Stimulated activated CD8-positive, alpha-beta memory T cell treated with anti-CD3 and anti-CD28 coated beads, Interleukin-7, amount 100 ng/mL, for 1 hour (primary cell): ENCODE measurements at places on chromosomes 7 and 10.

DNA sequence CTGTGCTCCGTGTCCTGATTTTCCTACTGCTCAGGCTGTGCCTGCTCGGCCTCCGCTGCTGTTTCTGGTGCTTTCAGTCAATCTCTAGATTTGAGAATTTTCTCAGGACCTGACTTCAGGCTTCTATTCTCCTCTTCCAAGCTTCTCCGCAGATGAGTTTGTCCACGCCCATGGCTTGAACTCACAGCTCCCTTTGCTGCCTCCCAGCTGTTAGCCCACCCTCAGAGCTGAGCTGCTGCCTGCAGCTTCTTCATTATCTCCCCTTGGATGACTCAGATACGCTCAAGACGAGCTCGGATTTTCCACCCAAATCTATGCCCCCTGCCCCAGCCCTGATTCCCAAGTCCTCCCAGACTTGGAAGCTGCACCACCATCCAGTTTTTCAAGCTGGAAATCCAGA lies 104.7 kb downstream of the FGFR2 start:
- DNase-seq: no peak

DNA sequence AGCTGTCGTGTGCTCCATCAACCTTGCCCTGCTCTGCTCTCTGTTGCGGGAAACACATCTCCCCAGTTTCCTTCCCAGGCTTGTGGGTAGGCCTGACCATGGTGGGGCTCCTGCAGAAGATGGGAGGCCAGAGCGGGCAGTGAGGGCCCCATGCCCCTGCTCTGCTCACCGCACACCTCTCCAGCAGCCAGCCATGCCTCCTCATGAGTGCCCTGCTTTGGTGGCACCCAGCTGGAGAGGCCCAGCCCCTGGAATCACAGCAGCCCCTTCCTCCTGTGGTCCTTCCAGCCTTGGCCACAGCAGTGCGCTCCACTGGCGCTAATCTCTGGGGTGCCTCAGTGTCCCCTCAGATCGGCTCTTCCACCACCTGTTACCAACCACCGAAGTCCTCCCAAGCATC lies 4.2 kb upstream of the OPN4 start:
- no peak for DNase-seq

DNA sequence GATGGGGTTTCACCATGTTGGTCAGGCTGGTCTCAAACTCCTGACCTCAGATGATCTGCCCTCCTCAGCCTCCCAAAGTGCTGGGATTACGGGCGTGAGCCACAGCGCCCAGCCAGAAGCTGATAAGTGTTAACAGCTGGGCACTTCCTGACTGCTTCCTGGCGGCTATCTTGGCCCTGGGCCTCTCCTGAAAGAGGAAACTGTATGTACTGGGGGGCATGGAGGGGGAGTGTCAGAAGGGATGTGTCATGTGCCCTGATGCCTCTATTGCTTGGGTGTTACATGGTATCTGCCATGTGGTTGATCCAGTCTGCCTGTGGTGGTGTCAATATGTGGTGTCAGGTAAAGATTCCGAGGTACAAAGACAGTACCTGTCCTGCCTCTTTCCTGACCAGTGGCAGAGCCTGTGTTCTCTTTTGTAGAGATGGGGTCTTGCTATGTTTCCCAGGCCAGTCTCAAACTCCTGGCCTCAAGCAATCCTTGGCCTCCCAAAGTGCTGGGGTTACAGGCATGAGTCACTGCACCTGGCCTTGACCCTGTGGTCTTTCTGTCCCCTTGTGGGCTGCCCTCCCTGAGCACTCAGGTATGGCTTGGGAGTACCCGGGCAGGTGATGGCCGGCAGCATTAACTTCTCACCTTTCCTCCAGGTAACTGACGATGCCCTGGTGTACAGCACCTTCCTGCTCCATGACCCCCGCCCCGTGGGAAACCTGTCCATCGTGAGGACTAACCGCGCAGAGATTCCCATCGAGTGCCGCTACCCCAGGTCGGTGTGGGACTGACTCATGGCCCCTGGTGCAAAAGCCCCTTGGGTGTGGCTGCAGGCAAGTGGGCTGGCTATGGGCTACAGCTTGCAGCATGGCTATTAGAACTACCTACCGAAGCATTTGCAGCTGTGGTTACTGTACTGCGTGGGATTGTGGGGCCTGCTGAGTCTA lies 4.4 kb downstream of the ZP3 start:
- no peak for DNase-seq

DNA sequence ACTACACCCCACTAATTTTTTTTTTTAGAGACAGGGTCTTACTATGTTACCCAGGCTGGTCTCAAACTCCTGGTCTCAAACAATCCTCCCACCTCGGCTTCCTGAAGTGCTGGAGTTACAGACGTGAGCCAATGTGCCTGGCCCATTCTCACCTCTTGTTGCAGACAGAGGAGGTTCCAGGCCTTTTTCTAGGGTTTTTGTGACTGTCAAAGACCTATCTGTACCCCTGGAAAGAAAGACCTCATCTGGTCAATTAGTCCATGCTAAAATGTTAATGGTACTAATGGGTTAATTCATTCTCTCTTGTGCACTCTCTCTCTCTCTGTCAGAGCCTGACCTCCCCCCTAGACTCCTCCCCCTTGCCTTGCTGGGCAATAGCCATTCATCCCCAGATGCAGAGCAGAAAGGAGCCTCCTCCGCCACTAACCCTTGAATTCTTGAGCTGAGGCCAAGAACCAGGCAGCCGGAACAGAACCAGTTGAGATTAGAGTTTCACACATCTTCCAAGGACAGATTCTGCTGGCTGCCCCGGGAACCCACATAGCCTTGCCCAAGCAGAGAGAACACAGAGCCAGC lies 209.7 kb downstream of the SKIDA1 start:
- DNase-seq: no peak

DNA sequence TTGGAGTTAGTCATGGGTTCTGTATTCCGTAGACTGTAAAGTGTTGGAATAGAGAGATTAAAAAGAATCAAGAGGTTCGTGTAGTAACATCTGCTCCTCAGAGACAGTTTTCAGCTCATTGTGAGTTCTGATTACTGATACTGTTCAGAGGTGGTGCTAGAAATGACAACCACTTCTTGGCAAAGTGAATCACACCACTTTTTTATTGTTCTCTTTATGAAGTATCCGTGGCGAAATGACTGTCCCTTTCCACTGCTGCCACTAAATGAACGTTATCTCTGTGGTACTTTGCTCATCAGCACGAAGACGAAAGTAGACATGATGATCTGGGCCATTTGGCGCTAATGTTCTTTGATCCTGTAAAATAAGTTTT lies 860 bp downstream of the RPP30 start:
- no peak for DNase-seq

- DNase-seq: no peak
Observed at GRCh38 chr7:816751-817671, 15.3 kb upstream of the SUN1 start.

GRCh38 chr7:149125189-149125862 lies 798 bp downstream of the ZNF425 start:
- DNase-seq: no peak

- DNase-seq: peak; percentile 48
Observed at GRCh38 chr10:17023386-17024298, 106.0 kb downstream of the CUBN start.

- DNase-seq: no peak
Observed at GRCh38 chr10:60125895-60126294, 219.5 kb upstream of the CCDC6 start.

DNA sequence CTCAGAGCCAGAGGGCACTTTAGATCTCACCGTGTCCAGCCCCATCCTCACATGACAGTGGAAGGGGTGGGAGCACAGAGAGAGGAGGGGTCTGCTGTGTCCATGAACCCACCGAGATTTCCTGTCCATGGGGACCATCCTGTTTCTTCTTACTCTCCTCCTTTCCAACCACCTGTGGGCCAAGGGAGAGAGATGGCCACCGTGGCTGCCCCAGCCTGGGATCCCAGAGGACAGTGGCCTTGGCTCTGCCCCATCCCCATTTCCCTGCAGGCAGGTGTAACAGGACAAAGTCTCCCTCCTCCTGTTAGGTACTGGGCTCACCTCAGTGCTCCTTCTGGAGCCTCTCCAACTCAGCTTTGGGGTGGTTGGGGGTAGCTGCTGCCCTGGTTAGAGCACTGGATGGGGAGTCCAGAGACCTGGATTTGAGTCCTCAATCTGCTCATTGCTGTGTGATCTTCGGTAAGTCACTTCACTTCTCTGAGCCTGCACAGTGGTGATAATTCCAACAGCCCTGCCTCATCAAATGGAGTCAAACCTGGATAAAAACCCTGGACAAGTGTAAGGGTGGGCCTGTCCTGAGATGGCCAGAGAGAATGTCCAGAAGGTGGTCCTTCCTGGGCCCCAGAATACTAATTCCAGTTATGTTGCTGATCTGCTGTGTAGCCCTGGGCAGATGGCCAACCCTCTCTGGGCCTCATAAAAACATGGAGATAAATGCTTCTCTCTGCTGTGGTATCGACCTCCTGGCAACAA lies 17.8 kb upstream of the PCBD1 start:
- no peak for DNase-seq

- no peak for DNase-seq
Observed at GRCh38 chr10:6757158-6757557, 177.1 kb upstream of the PRKCQ start.

- no peak for DNase-seq
Observed at GRCh38 chr7:18768256-18768655, 272.7 kb downstream of the HDAC9 start.

DNA sequence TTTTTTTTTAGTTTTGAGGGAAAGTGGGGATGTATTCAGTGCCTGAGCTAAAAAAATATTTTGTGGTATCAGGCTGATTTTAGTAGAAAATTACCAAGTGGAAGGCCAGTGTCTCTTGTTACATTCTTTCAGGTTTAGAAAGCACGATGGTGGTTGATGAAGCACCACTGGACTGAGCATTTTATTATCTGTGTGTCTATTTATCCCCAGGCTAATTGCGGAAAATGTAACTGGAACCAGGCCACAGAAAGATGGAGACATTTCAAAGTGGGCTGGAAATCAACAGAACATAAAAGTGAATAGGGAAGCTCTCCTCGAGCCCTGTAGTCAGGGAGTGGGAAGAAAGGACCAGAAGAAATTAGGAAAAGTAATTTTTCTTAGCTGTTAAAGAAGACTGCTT lies 261.0 kb downstream of the STK31 start:
- DNase-seq: no peak

DNA sequence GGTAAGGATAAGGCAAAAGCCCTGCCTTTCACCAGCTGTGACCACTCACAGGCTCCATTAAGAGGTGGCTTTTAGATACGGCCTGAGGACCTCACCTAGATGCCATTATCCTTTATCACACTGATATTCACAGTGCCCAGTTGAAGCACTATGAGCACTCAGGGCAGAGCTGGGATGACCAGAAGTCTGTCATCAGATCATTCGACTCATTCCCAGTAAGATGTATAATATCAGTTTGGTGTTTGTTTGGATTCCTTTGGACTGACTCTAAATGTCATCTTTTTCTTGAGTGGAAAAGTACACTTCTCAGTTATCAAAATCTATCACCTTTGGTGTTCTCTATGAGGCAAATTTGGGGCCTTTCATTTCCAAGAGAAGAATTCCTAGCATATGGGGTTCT lies 18.7 kb downstream of the CCDC136 start:
- DNase-seq: no peak

- no peak for DNase-seq
Observed at GRCh38 chr7:28799619-28800018, 158.5 kb downstream of the TRIL start.

- DNase-seq: no peak
Observed at GRCh38 chr7:22666732-22667131, 60.3 kb upstream of the IL6 start.

DNA sequence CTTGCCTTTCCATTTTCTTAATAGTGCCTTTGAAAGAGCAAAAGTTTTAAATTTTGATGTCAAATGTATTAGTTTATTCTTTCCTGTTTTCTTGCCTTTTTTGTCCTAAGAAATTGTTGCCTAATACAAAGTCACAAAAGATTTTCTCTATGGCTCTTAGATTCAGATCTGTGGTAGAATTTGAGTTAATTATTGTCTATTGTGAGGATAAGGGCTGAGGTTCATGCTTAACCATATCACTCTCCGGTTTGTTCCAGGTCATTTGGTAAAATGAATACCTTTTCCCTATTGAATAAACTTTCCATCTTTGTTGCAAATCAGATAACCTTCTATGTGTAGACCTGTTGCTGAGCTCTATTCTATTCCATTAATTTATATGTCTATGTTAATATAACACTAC lies 96.0 kb downstream of the NOD1 start:
- no peak for DNase-seq

DNA sequence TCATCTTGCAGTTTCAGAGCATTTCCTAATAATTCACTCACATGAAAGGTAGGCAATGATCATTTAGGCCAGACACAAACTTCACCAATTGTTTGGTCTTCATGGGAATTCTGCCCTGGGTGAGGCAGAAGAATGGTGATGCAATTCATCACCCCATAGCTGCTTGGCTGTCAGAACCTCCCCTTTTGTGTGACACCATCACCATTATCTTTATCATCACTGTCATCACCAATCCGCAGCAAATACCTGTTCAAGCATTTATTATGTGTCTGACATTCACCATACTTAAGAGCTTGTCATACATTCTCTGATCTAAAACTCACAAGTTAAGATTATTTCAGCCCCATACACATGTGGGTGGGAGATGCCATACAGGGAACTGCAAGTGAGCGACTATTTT lies 799.5 kb upstream of the LRRN3 start:
- DNase-seq: no peak
